Activated CD8-positive, alpha-beta memory T cell treated with anti-CD3 and anti-CD28 coated beads for 1 hour (primary cell): ENCODE measurements at places on chromosomes 5 and 9.

- DNase-seq = no peak
Measured at GRCh38 chr5:172458976-172459782, 4.9 kb upstream of the SH3PXD2B start.

DNA sequence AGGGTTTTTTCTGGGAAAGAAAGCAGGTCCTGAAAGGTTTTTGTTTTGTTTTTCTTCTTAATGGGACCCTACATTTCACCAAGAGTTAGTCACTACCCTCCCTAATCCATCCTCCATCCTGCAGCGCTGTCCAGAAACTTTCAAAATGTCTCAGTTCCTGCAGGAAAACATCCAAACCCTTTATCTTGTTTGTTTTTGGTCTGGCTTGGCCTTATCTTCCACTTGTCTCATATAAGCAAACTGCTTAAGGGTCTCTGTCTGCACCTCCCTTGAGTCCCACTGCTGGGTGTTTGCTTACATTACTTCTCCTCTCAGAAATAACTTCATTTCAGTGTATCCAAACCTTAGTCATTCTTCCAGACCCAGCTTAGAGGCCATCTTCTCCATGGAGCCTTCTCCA, 11.0 kb upstream of the TRAF1 start:
- no peak for DNase-seq

- DNase-seq = no peak
Measured at GRCh38 chr5:137594717-137595116, 95.6 kb upstream of the SPOCK1 start.

GRCh38 chr5:30878746-30879145, 314.7 kb upstream of the CDH6 start:
- no peak for DNase-seq

- DNase-seq = no peak
Measured at GRCh38 chr5:142143878-142144277, 35.3 kb downstream of the NDFIP1 start.
